ENCODE measurements at places on chromosomes 2 and 18.

- ATAC-seq: no peak
These were observed 181.9 kb downstream of the TGIF1 start for GRCh38 chr18:3631887-3632286.

GRCh38 chr18:78774741-78775141 is 204.9 kb upstream of the SALL3 start:
- ATAC-seq: no peak

- ATAC-seq: no peak
These were observed 268.4 kb downstream of the ATAD2B start for GRCh38 chr2:23658466-23658942.

- no peak for ATAC-seq
These were observed 138.0 kb upstream of the CDCA7 start for GRCh38 chr2:173216668-173217067.

GRCh38 chr2:64565949-64566710 is 42.0 kb downstream of the AFTPH start:
- ATAC-seq: no peak

DNA sequence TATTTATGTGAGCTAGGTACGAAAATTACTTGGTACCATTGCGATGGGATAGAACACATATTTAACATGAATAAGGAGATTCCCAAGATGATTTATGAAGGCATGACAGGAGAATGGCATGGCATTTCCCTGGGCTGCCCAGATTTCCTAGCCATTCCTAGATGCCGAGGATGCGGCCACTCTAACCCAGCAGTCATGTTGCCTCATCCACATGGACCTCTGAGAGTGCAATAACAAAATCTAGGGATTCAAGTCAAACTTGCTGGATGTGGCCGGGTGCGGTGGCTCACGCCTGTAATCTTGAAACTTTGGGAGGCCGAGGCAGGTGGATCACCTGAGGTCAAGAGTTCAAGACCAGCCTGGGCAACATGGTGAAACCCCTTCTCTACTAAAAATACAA is 110.8 kb upstream of the ARL4C start:
- no peak for ATAC-seq

- no peak for ATAC-seq
These were observed 119.9 kb downstream of the DPP4 start for GRCh38 chr2:161954103-161954502.

GRCh38 chr2:129469871-129470270 is 509.6 kb upstream of the RAB6C start:
- ATAC-seq: no peak

DNA sequence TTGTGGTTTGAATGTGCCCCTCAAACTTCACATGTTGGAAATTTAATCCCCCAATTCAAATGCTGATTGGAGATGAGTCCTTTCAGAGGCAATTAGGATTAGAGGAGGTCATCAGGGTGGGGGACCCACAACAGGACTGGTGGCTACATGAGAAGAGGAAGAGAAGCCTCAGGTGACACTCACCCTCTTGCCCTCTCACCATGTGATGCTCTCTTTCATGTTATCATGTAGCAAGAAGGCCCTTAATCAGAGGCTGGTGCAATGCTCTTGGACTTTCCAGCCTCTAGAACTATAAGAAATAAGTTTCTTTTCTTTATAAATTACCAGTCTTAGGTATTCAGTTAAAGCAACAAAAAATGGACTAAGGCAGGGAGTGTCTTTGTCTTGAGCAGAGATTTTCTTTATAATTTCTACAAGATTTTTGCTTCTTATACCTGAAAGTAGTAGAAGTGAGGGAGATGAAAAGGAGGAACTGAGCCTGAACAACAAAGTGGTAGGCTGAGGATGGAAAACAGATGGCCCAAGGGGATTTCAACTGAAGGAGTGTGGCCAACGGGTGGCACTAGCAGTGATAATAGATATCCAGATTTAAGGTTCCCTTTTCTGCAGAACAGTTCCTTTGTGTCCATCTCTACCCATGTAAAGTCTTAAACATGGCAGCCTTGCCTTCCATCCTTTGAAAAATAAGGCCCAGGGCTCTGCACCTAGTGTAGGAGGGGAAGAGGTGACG is 49.2 kb upstream of the TGIF1 start:
- no peak for ATAC-seq

DNA sequence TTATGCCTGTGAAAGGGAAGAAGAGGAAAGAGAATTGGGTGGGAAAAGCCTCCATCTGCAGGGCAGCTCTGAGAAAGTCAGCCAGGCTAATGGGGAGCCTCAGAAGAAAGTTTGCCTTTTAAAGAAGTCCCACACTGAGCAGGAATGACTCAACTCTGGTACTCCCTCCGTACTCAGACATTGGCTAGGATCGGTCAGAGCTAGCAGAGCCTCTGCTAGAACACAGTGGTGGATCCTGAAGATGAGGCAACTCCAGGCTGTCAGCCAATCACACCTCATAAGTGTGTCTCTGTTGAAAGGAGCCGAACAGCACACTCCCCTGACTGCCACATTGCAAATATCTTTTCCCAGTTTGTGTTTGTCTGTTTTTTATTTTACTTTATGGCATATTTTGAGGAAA is 96.9 kb downstream of the HNRNPLL start:
- ATAC-seq: peak; percentile 86

- ATAC-seq: peak; percentile 26
These were observed 21.5 kb downstream of the MTERF4 start for GRCh38 chr2:241080405-241081189.

- ATAC-seq: no peak
These were observed 74.7 kb downstream of the KCTD1 start for GRCh38 chr18:26473672-26474071.

DNA sequence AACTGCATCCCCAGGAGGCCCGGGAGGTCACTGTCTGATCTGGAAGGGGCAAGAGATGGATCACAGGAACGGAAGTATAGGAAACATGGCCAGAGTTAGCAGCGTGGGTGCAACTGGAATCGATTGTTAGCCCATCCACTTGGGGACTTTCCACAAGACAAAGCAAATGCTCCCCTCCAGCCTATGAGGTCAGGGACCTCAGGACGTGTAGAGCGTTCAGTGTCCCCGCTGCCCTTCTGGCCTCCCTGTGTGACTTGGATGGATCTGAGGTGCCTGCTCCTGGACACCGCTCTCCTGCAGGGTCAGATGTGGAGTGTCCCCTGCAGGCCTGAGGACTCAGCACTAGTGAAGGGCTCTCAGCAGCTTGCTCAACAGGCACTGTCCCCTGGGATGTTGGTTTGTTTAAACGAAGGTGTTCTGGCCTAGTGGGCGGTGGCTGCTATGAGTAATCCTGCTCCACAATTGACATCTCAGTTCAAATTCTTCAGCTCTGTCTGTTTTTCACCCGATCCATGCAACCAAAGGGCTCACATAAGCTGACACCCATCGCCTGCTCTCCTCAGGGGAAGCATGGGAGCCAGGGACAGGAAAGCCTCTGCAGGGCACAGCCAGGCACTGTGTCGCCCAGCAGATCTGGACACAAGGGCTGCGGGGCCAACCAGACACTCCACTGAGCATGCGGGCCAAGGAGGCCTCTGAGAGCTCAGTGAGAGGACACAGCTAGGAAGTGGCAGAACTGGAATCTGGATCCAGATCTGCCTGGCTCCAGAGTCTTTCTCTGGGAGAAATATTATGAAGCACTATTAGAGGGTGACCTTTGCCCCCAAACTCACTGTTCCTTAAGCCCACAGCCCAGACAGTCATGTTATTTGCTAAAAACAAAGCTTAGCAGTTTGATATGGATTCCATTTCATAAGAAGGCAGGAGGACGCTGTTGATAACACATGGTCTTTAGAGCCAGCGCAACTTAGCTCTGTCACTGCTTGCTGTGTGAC is 78.5 kb downstream of the RHOB start:
- ATAC-seq: peak; percentile 59

GRCh38 chr2:163779970-163780597 is 44.3 kb upstream of the FIGN start:
- no peak for ATAC-seq

DNA sequence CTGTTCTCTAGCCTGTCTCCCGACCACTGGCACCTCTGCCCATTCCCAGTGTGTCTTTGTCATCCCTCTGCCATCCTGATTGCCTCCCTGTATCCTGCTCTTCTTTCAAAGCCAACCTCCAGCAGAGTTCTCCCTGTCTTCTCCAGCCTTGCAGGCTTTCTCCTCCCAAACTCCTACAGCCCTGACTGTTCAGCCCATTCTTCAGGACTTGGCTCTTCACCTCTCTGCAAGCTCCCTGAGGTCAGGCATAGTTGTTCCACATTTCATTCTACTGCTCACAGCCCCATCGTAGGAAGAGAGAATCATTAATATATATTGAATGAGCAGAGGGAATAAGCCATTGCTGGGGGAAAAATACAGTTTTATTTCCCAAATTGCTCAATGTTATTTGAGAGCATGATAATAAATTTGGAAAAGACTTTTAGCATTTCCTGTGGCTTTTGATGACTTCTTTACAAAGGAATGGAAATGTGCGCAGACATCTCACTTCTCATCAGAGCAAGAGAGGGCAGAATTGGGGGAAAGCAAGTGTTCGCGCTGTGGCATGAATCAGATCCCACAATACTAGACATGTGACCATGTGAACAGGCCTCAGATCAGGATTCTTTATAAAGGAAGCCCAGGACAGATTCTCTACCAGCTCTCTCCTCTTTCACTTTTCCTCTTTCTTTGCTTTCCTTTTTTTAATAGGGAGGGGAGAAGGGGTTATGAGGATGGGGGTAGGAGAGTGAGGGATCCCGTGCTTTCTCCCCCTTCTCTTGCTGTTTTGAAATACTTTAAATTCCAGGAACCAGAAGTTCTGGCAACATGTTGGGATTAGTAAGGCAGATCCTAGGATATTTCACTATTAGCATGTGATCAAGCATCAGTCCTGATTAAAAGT is 37.4 kb downstream of the EPAS1 start:
- no peak for ATAC-seq

- ATAC-seq: no peak
These were observed 159.5 kb downstream of the COL4A4 start for GRCh38 chr2:227004482-227004881.

GRCh38 chr2:176147800-176148496 is 3.4 kb upstream of the HOXD4 start:
- no peak for ATAC-seq

DNA sequence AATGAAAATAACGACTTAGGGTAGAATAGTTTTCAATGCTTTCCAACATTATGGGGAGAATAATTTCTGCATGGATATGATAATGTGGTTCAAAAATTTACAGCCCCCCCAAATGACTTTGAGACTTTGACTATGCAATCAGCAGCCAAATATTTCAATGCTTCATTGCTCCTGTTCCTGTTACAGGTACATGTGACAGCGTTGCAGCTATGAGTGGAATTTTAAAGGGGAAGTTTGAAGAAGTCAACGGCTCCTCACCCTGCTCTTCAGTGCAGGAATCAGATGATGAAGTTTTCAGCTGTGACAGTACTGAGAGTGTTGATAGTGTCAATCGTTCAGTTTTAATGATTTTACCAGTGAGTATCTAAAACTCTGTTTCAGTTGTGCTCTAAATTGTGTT is 25.1 kb downstream of the CSRNP3 start:
- no peak for ATAC-seq

GRCh38 chr18:78743078-78743477 is 236.5 kb upstream of the SALL3 start:
- ATAC-seq: no peak

DNA sequence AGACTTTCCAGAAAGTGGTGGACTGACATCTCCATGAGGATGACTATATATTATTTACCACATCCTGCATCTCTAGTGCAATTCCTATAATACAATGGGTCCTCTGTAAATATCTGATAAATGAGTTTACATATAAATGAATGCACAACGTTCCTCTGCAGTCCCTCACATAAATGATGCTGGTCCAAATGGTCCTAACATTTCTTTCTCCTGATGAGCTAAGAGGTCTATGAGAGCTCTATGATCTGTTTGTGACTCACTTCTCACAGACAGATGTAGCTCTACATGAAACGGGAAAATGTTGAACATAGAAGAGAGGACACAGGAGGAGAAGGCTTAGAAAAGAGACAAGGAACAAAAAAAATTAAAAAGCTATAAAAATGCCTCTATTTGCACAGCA is 201.2 kb upstream of the PIK3C3 start:
- no peak for ATAC-seq

DNA sequence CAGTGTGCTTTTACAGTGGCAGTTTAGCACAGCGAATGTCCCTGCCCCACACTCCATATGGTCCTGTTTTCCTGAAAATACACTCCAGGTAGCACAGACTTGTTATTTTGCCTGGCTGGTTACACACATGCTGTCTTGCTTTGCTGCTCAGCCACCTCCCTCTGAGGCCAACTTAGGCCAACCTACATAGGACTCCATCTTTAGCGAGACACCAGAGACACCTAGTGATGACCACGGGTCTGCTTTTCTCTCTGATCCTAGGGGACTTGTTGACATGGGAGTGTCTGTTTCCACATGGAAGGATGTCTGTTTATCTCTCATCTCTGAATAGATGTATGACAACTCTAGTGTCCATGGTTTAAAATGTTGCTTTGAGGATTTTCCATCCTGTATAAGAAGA is 43.3 kb downstream of the PLEKHB2 start:
- no peak for ATAC-seq

GRCh38 chr18:77650799-77651385 is 401.2 kb downstream of the GALR1 start:
- peak; percentile 60 for ATAC-seq

DNA sequence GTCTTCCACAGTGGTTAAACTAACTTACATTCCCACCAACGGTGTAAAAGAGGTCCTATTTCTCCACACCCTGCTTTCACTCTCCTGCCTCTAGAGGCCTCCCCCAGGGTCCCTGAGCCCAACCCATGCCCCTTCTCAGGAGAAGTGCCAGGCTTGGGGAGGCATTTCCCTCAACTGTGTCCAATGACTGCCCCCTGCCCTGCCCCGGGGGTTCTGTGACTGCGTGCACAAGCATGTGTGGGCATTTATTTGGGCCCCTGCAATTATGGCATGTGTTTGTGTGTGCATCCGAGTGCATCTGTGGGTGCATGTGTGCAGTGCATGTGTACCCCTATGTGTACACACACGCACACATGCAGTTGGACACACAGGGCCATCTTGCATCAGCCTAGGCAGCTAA is 57.3 kb downstream of the INHBB start:
- no peak for ATAC-seq

DNA sequence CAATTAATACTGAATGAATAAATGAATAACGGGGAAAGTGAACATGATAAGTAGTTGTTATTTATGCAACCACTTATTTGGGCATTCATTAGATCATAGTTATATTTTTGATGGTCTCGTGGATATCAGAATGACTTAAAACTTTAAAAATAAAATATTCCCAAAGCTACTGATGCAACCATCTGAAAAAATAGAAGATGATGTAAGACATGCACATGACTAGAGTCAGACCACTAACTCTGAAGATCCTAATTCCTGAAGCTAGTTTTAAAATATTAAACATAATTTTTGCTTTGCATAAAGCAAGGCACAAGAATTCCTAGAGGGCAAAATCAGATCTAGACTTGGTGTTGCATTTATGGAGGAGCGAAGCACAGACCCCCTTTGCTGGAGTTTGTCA is 616.1 kb downstream of the IRS1 start:
- ATAC-seq: no peak

DNA sequence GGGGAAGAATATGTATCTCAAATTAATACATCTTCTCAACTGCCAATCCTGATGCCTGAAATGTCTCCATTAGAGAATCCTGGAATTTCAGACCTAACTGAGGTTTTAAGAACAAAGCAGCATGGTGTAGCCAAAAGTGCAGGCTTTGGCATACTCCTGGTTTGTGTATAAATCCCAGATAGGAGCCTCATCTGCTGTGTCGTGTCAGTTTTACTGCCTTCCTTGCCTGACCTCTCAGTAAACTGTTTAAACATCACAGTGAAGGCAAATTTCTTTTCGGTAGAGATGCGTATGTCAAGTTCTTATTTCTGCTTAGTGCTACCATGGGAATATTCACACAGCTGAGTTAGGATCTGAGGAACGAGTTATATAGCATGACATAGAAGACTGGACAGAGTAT is 7.3 kb downstream of the SCG2 start:
- ATAC-seq: no peak

GRCh38 chr2:174038462-174038861 is 73.3 kb upstream of the SP3 start:
- ATAC-seq: no peak
